ENCODE measurements at places on chromosomes 2 and 18. TPM values are rescaled to one million over a fixed set of nuclear protein-coding genes. Genes with fewer than 3 reads are reported as not detected.

Gene POTEJ
- not detected for total RNA-seq

Gene DSC2
- not detected for total RNA-seq

Gene DTNB
- 3.7 TPM for total RNA-seq

Gene SMC6
- total RNA-seq = 15.3 TPM

Gene TEX44
- not detected for total RNA-seq

Gene EN1
- not detected for total RNA-seq

Gene TMEM37
- 0.29 TPM for total RNA-seq

Gene MYO5B
- 0.66 TPM for total RNA-seq

Gene RND3
- total RNA-seq = 269 TPM

Gene TUBA4B
- total RNA-seq = not detected

Gene GAL3ST2
- total RNA-seq = 0.14 TPM

Gene MAPK4
- total RNA-seq = not detected

Gene CRACDL
- total RNA-seq = not detected

Gene EML4
- total RNA-seq = 60.6 TPM

Gene CETN1
- not detected for total RNA-seq

Gene SIX3
- not detected for total RNA-seq

Gene RIT2
- total RNA-seq = not detected

Gene APOB
- under 0.01 TPM for total RNA-seq

Gene LAMA1
- 12.5 TPM for total RNA-seq

Gene NGEF
- 0.57 TPM for total RNA-seq

Gene PLCL1
- total RNA-seq = under 0.01 TPM

Gene ELOA2
- total RNA-seq = not detected

Gene PJVK
- 1.5 TPM for total RNA-seq

Gene RESP18
- total RNA-seq = not detected

Gene TMBIM1
- total RNA-seq = 229 TPM

Gene RELCH
- total RNA-seq = 47.1 TPM

Gene ZNF804A
- total RNA-seq = 5.2 TPM

Gene C2orf15
- total RNA-seq = not detected

Gene ZNF236
- total RNA-seq = 10.9 TPM

Gene ITM2C
- total RNA-seq = 35.4 TPM

Gene GTF3C2
- total RNA-seq = 31.7 TPM

Gene LRRC30
- total RNA-seq = not detected

Gene LYPD6
- total RNA-seq = 12.0 TPM

Gene MRO
- total RNA-seq = not detected

Gene LYPD6B
- total RNA-seq = 12.5 TPM

Gene CCDC74B
- total RNA-seq = 2.6 TPM

Gene CCDC68
- 18.3 TPM for total RNA-seq

Gene CAPN14
- not detected for total RNA-seq

Gene RGPD3
- total RNA-seq = 0.22 TPM

Gene CCDC148
- total RNA-seq = 0.86 TPM

Gene GAD1
- 0.22 TPM for total RNA-seq

Gene CPO
- total RNA-seq = not detected

Gene RUFY4
- total RNA-seq = not detected

Gene SNORC
- total RNA-seq = 2.2 TPM

Gene NOL4
- total RNA-seq = not detected

Gene ZBTB7C
- total RNA-seq = under 0.01 TPM

Gene CDK5R2
- total RNA-seq = not detected

Gene DPP4
- total RNA-seq = 636 TPM

Gene TDRD15
- not detected for total RNA-seq
